ENCODE measurements at places on chromosomes 2 and 18.

DNA sequence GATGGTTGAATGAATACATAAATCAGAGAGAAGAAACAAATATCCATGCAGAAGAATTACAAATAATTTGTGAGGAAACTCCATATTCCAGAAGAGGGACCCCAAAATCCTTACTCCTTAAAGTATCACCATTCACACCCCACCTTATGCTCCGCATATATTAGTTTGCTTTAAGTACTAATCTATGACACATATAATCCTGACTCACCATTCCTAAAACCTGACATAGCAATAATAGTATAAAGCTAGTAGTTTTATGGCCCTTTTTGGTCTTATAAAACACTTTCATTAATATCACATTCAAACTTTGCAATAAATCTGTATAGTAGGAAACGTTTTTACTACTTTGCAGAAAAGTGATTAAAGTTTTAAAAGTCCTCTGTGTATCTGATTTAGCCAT, 719.0 kb upstream of the SLC39A10 start:
- no peak for DNase-seq

- no peak for DNase-seq
Measured at GRCh38 chr2:3025261-3025660, 352.4 kb downstream of the EIPR1 start.

DNA sequence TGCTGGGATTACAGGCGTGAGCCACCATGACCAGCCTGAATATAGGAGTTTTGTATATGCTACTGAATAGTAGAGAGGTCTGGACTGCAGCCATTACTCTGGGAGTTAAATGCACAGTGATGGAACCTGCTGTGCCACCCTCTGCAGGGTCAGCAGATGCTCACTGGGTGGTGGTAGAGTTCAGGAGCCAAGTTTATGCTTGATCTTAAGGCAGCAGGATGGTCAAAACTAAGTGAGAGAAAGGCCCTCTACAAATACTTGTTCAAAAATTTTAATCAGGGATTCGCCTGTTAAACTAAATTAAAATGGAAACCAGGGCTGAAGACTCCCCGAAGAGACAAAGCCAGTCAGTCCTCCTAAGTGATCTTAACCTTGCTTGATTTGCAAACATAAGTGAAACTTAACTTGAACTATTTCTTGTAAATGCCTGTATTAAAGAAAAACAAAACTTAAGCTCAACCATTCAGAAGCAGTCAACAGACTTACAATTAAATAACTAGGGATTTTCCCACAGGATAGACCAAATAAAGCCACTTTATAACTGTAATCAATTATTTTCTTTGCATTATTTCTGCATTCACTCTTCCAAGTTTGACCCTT, 4.2 kb upstream of the WDFY1 start:
- DNase-seq = no peak

DNA sequence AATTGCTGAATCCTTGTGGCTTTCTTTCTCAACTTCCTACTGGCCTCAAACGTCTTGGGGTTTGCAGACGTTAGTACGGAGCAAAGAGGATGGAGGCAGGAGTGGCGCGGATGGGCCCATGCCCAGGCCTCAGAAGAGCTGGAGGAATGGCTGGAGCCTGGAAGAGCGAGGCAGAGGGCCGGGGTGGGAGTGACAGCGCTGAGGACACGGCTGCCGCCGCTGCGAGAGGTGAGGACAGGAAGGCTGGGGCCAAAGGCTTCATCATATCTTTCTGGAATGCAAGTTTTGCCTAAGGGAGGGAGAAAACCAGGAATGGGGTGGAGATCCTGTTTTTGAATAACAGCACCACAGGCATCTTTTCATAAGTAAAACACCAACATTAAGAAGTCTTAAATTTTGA, 178.5 kb upstream of the SESTD1 start:
- DNase-seq = no peak

- DNase-seq = no peak
Measured at GRCh38 chr2:232309592-232309991, 69.0 kb upstream of the ALPP start.

DNA sequence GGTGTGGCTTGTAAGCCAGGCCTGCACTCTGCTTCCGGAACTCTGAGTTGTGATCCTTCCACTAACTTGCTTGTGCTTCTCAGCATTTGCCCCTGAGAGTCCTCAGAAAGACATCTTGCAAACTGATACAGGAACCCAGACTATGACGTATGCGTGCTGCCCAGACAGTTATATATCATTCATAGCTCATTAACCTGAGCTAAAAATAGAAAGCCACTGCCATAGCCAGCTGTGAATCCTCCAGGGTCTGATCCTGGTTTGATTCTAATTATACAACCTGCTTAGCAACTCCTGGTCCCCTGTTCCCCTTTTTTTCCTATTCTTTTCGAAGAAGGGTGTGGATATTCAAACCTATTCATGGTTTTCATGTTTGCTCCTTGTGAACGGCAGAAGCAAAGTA, 63.7 kb downstream of the MARCHF4 start:
- DNase-seq = no peak

- no peak for DNase-seq
Measured at GRCh38 chr2:8378016-8378810, 303.6 kb upstream of the ID2 start.

DNA sequence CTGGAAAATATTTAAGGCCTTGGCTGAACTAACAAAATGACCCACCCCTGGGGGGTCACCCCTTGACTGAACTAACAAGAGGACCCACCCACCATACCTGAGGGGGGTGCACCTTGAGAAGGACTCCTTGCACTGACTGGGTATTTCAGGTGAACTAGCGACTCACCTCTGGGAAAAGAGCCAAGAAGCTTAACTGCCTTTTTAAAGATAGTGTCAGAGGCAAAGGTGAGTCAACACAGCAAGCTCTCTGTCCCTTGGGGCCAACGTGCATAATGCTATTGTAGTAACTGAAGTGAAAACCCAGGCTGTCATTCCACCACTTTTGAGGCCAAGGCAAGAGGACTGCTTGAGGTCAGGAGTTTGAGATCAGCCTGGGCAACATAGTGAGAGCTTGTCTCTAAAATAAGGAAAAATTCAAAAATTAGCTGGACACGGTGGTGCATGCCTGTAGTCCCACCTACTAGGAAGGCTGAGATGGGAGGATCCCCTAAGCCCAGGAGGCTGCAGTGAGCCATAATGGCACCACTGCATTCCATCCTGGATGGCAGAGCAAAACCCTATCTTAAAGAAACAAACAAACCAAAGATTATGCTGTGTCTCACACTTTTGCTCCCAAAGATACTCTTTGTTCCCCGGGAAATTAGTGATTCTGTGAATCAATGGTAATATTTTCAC, 36.4 kb upstream of the ZCCHC2 start:
- no peak for DNase-seq

GRCh38 chr2:33153008-33153407, 206.3 kb downstream of the LTBP1 start:
- DNase-seq = no peak

- DNase-seq = no peak
Measured at GRCh38 chr18:45014047-45014501, 333.4 kb downstream of the SETBP1 start.

- DNase-seq = no peak
Measured at GRCh38 chr2:38740851-38741731, 10.1 kb downstream of the SRSF7 start.

- no peak for DNase-seq
Measured at GRCh38 chr2:223182356-223182755, 130.4 kb downstream of the KCNE4 start.

DNA sequence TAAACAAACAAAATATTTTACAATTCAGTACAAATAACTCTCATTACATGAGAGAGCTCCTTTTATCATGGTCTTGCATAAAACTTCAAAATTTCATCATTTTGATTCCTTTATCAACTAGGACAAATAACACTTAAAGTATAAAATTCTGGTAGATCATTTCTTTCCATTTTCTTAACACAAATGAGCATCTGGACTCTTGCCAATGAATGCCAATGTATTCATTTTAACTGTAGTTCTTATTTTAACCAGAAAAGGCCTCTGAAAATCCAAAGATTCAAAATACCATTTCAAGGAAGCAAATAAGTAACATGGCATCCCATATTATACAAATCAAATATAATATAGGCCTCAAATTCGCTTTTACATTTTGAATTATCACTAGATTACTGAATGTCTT, 13.8 kb upstream of the POU3F3 start:
- no peak for DNase-seq

DNA sequence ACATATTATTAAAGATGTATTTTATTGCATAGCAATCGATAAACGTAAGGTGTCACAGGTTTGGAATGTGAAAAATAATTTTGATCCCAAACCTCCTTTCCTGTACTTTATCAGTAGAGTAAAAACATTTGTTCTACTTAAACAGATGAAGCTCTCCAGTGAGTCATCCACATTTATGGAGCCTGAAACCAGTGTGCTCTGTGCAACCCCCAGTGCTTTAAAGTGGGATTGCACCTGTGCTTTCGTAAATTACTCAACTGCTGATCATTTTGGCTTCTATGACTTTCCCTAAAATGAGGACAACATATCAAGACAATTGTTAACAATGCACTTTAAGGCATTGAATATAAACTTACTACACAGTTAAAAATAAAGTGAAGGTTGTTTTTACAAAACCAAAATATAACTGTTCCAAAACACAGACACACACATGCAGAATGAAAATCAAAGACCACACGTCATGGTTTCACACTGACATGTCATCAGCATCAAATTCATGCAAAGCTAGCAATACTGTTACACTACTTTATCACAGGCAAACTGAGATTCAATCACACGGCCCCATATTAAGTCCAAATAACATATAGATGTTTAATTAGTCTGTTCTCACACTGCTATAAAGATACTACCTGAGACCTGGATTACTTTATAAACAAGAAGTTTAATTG, 9.7 kb downstream of the TMEM18 start:
- DNase-seq = peak; percentile 34

DNA sequence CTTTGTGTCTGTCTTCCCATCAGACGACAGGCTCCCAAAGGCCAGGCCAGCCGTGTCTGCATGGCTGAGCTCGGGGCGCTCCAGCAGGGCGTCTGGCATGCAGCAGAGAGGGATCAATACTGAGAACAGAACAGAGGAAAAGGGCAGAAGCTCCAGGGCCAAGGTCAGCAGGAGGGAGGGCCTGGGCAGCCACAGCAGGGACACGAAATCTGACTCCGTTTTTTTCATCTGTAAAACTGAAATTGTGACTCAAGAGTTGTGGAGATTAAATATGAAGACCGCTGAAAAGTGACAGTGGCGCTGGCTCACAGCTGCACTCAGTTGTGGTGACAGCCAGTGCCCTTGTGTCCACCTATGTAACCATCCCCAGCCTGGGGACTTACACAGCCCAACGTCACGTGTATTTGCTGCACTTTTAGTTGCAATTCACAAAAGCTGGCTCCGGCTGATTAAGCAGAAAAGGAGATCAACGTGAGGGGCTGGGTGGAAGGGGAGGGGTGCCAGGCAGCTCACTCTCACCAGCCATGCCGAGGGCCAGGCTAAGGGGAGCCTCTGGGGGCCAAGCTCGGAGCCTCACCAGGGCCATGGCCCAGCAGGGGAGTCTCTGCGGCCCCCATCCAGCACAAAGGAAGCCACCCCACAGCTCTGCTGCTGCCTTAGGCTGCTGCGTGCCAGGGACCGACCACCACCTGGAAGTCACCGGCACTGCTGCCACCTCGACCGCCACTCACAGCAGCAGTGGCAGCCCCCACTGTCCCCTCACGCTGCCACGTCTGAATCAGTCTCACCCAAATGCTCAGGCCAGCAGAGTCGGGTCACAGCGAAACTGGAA, 74.7 kb downstream of the EIPR1 start:
- DNase-seq = no peak

- DNase-seq = no peak
Measured at GRCh38 chr2:234029150-234029733, 21.3 kb upstream of the SPP2 start.

DNA sequence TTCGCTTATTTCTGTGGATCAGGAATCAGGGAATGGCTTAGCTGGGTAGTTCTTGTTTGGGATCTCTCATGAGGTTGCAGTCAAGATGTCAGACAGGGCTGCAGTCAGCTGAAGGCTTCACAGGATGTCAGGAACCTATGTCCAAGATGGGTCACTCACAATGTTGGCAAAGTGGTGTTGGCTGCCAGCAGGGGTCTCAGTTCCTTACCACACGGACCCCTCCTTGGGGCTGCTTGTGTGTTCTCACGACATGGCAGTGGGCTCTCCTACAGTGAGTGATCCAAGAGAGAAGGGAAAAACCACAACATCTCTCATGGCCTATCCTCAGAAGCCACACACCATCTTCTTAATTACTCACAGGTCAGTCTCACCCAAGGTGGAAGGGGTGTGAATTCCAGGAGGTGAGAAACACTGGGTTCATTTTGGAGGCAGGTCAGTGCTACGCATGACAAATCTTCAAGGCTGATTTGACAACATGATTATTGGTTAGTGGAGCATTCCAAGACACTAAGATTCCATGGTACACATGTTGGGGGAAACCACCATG, 1.3 kb upstream of the ANTXR1 start:
- DNase-seq = no peak

- no peak for DNase-seq
Measured at GRCh38 chr2:105868060-105868459, 123.3 kb downstream of the NCK2 start.

DNA sequence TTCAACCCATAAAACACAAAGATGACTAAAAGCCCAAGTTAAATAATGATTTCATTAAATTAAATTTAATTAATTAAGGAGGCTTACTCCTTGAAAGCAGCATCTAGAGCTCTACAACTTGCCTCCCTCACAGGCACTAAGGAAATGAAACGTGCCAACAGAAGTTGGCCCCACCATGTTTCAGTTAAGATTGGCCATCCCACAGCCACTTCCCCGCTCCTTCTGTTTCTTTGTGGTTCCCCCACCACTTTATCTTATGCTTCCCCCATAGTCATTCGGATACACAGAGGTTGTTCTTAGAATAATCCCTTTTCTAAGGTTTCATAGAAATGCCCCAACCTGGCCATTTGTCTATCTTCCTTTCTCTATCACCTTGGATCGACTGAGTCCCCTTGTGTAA, 101.6 kb upstream of the RIOK3 start:
- DNase-seq = no peak

- no peak for DNase-seq
Measured at GRCh38 chr18:74784752-74785151, 187.1 kb downstream of the ZNF407 start.

DNA sequence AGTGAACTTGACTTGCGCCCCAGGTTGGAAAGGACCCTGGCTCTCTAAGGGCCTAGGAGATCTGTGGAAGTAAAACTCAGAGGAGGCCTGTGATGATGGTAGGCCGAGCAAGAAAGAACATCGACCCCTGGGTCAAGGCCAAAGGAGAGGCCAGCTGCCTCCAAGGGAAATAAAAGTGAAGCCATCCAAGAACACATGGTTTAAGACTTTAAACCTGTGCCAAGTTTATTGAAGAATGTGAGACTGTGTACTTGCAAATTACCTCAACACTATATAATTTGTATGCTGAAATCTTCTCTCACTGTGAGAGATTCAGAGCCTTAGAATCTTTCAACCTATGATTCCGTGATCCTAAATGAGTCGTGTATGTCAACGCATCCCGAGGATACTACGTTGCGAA, 40.7 kb upstream of the COBLL1 start:
- DNase-seq = no peak

GRCh38 chr2:8015848-8016600, 665.8 kb upstream of the ID2 start:
- no peak for DNase-seq

GRCh38 chr18:48167897-48168253, 237.4 kb upstream of the SMAD2 start:
- no peak for DNase-seq

Measured in activated CD4-positive, alpha-beta T cell treated with anti-CD3 and anti-CD28 coated beads, Interleukin-2, amount 50 U/mL, for 24 hours (primary cell).